ENCODE measurements at places on chromosomes 5 and 9.

DNA sequence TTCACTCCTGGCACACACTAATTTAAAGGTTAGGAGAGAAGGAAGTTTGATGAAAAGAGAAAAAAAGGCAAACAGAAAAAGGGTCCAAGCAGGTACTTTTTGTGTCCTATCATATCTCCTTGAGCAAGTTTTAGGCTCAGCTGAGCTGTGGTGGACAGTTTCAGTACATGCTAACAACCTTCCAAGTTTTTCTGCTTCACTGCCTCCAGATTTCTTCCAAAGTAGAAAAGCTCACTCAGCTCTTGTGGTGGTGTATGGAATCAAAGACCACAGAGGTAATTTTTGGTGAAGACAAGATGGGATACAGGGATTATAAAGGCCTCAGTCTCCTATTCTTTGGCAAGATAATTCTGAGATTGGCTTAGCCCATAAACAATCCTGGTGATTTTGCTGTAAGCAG, 921.8 kb downstream of the NR2F1-AS1 start:
- no peak for DNase-seq

- DNase-seq: no peak
These were observed 47.7 kb downstream of the EHMT1 start for GRCh38 chr9:137666513-137666822.

- no peak for DNase-seq
These were observed 32.4 kb upstream of the CKS2 start for GRCh38 chr9:89278551-89278950.

GRCh38 chr5:68406767-68407241, 191.2 kb downstream of the PIK3R1 start:
- DNase-seq: no peak

DNA sequence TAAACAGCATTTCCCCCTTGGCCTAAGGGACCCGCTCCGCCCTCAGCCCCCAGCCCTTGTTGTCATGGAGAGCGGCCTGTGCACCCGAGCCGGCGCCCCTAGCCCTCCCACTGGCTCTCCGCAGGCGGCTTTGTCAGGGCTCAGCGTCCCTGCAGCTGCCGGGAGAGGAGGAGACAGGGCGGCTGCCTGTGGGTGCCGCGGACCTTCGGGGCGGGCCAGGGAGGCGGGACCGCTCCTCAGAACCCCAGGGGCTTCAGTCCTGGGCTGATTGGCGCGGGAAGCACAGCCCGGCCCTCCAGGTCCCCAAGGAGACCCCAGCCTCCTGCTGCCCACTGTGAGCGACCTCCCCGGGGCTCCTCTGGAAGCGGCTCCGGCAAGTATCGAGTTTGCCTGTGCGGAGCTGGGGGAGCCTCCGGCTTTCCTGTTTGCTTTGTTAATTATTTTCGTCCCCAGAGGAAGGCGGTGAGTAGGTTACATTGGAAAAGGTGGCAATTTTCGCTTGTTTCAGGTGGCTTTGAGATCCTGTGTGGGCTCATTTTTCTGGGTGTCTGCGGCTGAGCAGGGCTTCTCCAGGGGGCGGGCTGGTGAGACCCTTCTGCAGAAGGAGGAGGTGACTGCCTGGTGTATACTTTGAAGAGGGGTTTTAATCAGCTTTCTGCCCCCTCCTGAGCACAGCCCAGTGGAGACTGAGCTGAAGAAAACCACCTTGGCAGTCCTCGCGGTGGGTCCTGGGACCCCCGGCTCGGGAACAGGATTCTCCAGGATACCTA, at the start of gene FGD3:
Gene FGD3, plus strand, starts transcription at position 256 of the 770 bp plus-strand sequence. CDS start 28,734 bp downstream, outside the sequence.
- DNase-seq: no peak

- DNase-seq: no peak
These were observed 45.0 kb downstream of the SEMA6A start for GRCh38 chr5:116529615-116530014.

GRCh38 chr9:129665389-129665775, at the start of gene PRRX2:
Gene PRRX2 (plus strand): TSS chr9:129665647. CDS start chr9:129665868, 221 bp downstream.
- DNase-seq: no peak

GRCh38 chr5:161421067-161421466, 125.5 kb downstream of the GABRB2 start:
- DNase-seq: no peak

DNA sequence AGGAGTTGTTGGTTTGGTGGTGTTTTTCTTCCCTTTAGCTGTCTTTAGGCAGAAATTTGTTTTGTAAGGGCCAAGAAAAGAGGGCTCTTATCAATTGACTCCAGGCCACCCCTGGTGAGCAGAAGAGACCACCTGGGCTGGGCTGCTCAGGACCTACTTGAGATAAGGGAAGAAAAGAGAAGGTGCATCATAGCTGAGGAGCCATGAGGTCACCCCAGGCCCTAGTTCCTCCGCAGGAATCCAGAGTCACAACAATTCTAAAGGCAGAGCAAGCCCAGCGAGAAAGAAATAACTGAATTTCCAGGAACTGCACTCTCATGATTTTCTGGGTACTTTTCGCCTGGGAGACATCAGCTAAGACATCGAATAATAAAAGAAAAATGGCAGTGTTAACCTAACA, 34.9 kb downstream of the RFK start:
- DNase-seq: no peak

DNA sequence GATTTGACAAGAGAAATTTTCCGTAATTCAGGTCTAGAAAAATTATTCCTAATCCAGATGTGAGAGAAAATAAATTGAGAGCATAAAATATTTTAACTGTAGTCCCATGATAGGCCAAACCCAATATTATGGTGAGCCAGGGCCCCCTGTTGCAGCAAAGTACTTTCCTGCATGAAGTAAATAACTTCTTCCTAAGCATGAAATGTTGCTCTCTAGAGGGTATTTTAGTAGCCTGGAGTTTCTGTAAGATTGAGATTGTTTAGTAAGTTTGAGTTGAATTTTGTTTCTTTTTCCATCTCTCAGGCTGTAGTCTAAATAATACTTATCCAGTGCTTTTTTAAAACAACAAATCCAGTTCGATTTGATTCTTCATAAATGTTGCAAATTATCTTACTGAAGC, 317.5 kb upstream of the MPDZ start:
- no peak for DNase-seq

- no peak for DNase-seq
These were observed at the start of gene LHX6 for GRCh38 chr9:122228568-122229484. Gene LHX6 (minus strand): TSS chr9:122228957. CDS start chr9:122228740, 217 bp downstream.

DNA sequence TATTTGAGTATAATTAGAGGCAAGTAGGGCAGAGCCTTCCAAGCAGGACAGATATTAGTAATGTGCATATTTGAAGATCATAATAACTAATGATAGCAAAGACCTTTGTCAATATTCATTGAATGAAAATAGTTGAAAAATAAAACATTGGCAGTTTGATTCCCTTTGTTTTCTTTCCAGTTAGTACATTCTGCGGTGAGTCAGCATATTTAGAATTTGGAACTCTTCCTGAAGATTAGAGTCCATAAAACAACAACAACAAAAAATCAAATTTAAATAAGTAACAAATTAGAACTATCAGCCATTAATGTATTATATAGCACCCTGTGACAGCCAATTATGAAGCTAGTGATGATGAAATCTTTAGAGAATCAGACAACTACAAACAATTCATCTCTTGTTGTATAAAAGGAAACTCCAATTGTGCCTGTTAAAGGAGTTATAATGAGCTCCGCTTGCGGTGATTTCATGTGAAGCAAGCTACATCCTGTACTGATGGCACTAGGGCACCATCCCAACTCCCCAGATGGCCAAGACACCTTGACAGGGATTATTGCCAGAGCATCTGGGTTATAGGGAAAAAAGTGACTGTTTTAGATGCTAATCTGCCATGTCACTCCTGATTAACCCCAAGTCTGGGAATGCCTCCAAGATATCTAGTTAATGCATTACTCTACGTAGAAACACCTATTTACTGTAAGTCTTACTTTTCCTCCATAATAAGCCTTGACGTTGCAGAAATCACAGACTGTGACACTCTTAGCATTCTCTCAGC, 6.8 kb downstream of the IFNA8 start:
- DNase-seq: no peak

- DNase-seq: no peak
These were observed 24.4 kb upstream of the FNIP1 start for GRCh38 chr5:131821221-131821620.

- no peak for DNase-seq
These were observed 1.6 kb upstream of the BRINP1 start for GRCh38 chr9:119370816-119371215.

- DNase-seq: no peak
These were observed 63.9 kb downstream of the CDC14B start for GRCh38 chr9:96555567-96556386.

- no peak for DNase-seq
These were observed 17.5 kb downstream of the LCP2 start for GRCh38 chr5:170280011-170280493.

- DNase-seq: no peak
These were observed 10.8 kb upstream of the PRRX2 start for GRCh38 chr9:129654554-129655040.

- no peak for DNase-seq
These were observed 6.9 kb upstream of the SLC12A7 start for GRCh38 chr5:1118738-1119137.

DNA sequence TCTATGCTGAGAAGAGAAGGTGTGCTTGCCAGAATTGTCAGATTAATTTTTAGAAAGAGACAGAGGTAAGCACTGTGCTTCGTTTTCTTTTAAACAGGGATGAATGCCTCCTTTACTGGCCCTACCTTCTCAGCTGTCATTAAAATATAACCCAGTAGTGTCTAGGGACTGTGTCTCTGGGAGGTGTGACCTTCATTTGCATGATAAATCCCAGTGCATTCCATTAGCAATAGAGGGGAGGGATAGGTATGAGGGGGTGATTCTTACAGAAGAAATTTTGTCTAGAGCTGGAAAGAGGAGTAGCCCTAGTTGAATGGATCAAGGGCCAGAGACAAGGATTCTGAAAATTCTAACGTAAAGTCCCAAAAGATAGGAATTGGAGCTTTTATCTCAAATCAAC, 351.5 kb downstream of the BNC2 start:
- no peak for DNase-seq

DNA sequence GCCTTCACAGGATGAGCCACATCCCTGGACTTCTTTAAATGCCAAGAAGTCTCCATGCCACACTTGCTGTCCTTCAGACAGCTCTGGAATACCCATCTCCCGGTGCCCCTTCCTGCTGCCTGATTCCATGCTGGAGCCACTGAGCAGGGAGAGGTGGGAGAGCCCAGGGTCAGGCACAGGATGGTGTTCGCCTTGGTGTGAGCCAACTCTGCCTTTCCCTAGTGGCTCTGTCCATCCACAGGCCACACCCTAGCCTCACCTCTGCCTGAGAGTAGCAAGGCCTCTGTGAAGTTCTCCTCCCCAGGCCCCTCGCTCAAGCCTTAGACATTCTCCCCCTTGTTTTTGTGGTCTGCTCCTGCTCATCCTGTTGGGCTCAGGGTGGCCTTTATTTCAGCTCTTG, 54.2 kb upstream of the ANGPTL2 start:
- no peak for DNase-seq

DNA sequence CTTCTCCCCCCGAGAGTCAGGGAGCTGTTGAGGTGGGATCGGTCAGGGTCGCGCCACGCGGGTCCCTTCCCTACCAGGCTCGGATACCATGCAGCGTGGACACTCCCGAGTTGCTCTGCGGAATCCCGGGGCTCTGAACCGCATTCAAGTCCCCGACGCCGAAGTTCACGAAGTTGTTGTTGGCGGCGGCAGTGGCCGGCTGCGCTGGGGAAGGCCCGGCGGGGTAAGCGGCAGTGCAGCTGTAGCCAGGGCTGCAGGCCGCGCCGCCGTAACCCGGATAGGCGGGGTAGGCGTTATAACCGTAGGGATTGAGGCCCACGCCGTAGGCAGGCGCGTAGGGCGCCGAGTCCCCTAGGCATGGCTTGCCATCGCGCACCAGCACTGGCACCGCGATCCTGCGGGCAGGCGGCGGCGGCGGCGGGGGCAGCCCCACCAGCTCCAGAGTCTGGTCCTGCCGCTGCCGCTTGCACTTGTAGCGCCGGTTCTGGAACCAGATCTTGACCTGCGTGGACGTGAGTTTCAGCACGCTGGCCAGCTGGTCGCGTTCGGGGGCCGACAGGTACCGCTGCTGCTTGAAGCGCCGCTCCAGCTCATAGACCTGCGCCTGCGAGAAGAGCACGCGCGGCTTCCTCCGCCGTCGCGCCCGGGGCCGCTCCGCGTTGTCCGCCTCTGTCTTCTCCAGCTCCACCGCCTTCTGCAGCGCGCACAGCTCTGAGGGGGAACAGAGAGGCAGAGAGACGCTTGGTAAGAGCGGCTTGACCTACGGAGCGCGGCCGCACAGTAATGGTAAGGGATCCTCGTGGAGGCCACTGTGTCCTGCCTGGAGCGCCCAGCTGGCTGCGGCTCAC, 2.3 kb downstream of the NKX2-5 start:
- no peak for DNase-seq

DNA sequence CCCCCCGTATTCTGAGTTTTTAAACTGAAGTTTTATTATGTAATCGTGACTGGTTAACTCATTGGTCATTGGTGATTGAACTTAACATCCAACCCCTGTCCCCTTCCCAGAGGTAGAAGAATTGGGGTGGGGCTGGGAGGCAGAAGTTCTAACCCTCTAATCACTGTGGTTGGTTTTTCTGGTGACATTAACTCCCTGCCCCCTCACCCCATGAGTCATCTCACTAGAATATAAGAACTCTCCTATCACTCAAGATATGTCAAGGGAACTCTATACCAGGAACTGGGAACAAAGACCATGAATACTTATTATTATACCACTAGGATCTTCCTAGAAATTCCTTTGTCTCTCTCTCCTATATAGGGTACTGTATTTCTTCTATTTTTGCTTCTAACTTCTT, 52.3 kb upstream of the CAVIN4 start:
- DNase-seq: no peak

DNA sequence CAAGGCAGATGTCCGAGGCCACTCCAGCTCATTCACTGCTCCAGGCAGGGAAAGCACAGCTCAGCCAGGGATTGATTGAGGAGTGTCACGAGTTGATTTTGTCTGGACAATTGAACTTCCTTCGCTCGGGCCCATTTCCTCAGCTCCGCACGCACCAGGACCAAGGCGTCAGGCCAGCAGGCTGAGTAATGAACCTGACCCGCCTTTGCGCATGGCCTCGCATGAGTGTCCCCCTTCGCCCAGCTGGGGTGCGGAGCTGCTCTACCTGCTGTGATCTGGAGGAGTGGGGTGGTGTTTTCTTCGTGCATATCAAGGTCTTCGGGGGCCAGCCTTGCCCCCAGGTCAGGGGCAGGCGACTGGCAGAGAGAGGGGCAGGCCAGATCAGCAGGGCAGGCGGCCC, 44.0 kb downstream of the VAV2 start:
- no peak for DNase-seq

DNA sequence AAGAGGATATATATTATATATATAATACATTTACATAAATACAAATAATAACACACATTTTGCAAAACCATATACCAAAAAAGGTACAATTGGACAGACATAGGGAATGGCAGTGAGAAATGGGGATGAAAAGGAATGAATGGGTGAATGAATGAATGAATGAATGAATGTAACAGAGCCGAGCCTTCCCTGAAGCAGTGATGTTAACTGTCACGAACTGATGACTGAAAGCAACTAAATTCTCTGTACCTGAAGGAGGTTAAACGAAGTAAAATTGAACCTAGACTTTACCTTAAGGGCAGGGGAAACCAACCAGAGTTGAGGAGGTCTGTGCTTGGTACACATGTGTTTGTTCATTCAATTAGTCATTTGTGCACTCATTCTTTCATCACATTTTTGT, 169.6 kb upstream of the TBC1D2 start:
- no peak for DNase-seq

- no peak for DNase-seq
These were observed 159.4 kb downstream of the CEMIP2 start for GRCh38 chr9:71608825-71609447.

GRCh38 chr5:56482363-56482762, 249.2 kb upstream of the ANKRD55 start:
- no peak for DNase-seq

GRCh38 chr5:171166766-171167165, 142.3 kb upstream of the TLX3 start:
- DNase-seq: no peak

- DNase-seq: no peak
These were observed at the start of gene IL33 for GRCh38 chr9:6215562-6215961. Gene IL33 (plus strand): TSS chr9:6215807. CDS start chr9:6241695, 25,888 bp downstream.

Data from stimulated activated CD8-positive, alpha-beta memory T cell treated with anti-CD3 and anti-CD28 coated beads, Interleukin-12 subunit alpha, Interleukin-12 subunit beta, amount 100 ng/mL, for 1 hour (primary cell).